NCI-H187 (cell line): ENCODE measurements at places on chromosomes 6 and 20.

DNA sequence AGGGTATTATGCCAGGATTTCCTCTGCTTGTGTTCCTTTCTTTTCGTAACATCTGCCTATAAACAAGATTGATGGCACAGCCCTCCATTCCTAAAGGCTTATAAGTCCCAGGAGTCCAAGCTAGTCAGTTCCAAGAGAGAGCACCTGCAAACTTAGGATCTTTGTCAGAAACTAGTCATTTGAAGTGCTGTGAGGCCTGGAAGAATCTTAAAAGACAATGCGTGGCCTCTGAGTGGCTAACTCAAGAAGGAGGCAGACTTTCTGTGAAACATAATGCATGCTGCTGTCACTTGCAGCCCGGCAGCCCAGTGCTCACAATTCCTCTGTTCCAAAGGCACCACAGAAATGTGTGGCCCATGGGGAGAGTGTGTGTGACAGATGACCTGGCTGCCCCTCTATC lies 135.0 kb upstream of the SUPT3H start:
- DNase-seq = no peak

DNA sequence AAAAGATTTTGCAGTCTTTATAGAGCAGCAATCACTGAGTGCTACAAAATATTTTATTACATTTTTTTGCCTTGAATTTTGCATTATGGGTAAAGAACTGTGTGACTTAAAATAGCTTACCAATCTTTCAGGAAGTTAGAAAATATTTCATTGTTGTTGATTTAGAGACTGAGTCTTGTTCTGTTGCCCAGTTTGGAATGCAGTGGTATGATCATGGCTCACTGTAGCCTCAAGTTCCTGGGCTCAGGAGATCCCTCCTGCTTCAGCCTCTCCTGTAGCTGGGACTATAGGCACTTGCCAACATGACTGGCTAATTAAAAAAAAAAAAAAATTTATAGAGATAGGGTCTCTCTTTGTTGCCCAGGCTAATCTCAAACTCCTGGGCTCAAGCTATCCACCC lies 100.8 kb downstream of the ADGRB3 start:
- no peak for DNase-seq

GRCh38 chr20:51860111-51860882 lies 58.0 kb upstream of the SALL4 start:
- no peak for DNase-seq

- DNase-seq = no peak
Observed at GRCh38 chr20:7637184-7637583, 303.1 kb downstream of the HAO1 start.

DNA sequence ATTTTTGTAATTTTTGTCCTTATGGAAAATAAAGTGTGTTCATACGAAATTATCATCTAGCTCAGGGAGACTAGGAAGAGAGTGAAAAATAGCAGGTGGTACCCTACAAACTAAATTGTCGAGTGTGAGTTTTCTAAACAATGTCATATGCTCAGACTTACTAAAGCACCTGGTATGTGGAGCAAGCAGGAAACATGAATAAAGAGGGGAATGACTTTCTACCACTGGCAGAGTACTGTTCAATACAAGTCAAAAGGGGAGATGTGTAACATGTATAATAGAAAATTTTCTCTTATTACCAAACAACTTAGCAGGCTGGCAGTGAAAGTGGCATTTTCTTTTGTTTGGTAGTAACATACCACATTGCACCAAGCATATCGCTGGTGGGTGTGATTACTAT lies 36.1 kb downstream of the CTNNBL1 start:
- no peak for DNase-seq
